ENCODE measurements at places on chromosomes 11 and 22.

- peak; percentile 2 for DNase-seq
Observed at GRCh38 chr11:118290923-118291322, 13.6 kb upstream of the CD3E start.

DNA sequence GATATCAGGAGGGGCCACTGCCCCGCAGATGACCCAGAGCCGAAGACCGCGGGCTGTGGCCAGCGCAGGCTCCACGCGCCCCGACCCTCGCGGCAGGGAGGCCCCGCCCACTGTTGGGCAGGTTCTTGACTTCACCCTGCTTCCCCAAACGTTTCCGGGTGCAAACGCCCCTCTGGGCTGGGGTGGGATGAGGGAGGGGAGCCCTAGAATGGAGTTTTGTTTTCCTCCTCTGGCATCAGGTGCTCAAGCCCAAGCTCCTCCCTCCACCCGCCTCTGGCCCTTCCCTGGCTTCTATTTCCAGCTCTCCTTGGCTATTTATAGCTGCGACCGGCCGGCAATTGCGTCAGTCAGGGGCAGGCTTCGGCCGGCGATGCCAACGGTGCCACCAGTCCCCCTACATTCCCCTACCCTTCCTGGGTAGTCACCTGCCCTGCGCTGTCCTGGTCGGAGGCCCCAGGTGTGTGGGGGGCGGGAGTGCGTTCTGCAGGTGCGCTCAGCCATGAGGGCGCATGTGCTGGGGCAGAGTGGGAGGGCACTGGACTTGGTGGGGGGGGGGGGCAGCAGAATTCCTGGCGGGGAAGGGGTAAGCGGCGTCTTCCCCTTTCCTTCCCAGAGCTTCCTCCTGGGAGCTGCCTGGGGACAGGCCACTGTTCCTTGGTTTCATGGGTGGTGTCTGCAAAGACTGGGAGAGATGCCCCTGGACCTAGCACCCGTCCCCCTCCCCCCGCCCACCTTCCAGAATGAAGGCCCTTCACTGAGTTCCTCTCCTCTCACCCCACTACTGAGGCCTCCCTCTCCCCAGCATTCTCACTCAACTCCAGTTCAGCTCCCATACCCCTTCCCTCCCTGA lies 23.6 kb downstream of the DUSP8 start:
- no peak for DNase-seq

DNA sequence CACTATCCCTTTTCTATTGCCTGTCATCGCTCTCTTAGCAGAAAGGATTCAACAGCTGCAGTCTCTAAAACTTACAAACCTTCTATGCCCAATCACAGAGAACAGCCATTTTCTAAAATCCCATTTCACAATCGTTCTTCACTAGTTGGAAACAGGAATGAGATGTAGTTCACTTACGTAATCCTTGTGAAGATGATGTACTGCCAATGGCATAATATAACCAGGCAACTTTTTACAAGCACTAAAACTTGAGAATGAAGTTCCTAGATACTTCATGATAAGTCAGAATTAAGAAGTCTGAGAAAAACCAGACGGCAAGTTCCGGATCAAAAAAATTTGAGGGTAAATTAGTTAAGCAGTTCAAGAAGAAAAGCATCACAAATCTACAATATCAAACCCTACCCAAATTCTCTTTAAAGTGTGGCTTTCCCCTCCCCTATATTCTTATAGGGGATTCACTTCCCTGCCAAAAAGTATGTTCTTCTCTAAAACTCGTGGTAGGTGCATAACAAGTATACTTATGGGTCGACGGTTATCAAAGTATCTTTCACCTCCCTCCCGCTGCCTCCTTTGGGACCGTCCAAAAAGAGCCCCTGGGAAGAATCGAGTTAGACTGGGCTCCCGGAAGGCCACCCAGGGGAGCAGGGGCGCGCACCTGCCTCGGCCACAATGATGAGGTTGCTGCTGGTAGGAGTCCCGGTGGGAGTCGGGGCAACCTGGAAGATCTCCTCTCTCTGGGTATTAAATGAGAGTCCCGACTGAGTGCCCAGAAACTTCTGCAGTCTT lies 666 bp downstream of the MSANTD4 start:
- DNase-seq = no peak

- DNase-seq = no peak
Observed at GRCh38 chr11:57735619-57736298, 5.5 kb upstream of the SELENOH start.

DNA sequence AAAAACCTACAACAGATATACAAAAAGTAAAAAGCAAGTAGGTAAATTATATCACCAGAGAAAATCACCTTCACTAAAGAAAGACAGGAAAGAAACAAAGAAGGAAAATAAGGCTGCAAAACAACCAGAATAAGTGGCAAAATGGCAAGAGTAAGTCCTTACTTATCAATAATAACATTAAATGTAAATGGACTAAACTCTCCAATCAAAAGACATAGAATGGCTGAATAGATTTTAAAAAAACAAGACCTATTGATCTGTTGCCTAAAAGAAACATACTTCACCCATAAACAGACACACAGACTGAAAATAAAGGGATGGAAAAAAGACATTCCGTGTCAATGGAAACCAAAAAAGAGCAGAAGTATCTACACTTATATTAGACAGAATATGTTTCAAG lies 695.7 kb upstream of the FAT3 start:
- no peak for DNase-seq

- DNase-seq = no peak
Observed at GRCh38 chr22:49977578-49977977, 17.0 kb downstream of the PIM3 start.

GRCh38 chr22:39839204-39839603 lies 54.4 kb downstream of the ENTHD1 start:
- DNase-seq = no peak

Measured in putamen (tissue), 1 donor.